ENCODE measurements at places on chromosomes 16 and 17.

- no peak for DNase-seq
These were observed 9.0 kb downstream of the STAT5B start for GRCh38 chr17:42266918-42267766.

DNA sequence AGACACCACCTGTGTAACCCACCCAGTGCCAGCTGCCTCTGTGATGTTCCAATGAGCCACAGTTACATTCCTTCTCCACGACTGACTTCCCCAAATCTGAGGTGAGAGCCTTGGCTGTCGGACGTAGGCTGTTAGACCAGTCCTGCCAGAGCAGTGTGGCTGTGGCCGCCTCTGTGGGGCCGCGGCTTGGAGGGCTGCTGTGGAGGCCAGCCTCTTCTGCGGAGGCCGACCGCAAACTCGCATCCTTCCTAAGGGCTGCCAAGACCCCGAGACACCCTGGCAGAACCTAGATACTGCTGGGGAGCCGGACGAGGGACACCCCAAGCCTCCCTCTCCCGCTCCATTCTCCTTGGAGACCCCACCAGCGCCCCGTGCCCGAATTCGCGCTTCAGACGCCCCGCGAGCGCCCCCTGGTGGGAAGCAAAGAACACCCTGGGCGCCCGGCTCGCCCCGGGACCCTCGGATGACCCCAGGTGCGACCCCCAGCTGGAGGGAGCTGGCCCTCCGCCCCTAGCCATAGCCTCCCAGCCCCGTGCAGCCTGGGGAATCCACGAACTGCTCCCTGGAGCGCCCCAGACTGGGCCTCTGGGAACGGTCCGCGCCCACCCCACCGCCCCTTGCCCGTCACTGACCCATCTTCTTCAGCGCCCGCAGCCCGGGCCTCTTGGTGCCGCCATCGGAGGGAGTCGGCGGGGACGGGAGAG, 547 bp downstream of the PLCD3 start:
- DNase-seq: no peak

- DNase-seq: no peak
These were observed 41.5 kb upstream of the CBFA2T3 start for GRCh38 chr16:89018282-89019158.

- peak; percentile 39 for DNase-seq
These were observed 105.4 kb downstream of the TRIM37 start for GRCh38 chr17:59001158-59001814.

DNA sequence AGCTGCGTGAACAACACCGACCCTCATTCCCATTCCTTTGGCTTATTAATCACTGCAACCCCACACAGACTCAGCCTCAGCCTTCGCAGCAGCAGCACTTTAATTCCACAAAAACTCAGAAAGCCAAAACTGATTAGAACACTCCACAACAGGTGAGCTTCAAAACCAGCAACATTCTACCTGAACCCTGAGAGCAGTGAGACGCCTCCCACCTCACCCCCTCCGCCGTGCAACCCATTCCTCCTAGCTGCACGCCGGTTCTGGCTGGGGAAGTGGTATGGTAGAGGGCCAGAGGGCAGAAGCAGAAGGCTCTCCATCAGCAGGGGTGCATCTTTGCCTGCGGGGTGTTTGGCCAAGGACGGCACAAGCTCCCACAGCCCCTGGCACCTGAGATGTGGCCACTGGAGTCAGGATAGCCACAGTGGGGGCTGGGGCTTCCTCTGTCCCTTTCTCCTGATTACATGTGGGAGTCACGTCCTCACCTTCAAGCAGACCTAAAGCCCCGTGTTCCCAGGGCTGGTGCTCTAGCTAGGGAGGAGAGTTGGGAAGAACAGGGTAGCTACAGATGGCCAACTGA, 1.6 kb downstream of the BORCS6 start:
- no peak for DNase-seq

GRCh38 chr17:61157246-61157886, 242.3 kb upstream of the TBX2 start:
- no peak for DNase-seq

- DNase-seq: no peak
These were observed 686 bp downstream of the SRCAP start for GRCh38 chr16:30699615-30700099.

DNA sequence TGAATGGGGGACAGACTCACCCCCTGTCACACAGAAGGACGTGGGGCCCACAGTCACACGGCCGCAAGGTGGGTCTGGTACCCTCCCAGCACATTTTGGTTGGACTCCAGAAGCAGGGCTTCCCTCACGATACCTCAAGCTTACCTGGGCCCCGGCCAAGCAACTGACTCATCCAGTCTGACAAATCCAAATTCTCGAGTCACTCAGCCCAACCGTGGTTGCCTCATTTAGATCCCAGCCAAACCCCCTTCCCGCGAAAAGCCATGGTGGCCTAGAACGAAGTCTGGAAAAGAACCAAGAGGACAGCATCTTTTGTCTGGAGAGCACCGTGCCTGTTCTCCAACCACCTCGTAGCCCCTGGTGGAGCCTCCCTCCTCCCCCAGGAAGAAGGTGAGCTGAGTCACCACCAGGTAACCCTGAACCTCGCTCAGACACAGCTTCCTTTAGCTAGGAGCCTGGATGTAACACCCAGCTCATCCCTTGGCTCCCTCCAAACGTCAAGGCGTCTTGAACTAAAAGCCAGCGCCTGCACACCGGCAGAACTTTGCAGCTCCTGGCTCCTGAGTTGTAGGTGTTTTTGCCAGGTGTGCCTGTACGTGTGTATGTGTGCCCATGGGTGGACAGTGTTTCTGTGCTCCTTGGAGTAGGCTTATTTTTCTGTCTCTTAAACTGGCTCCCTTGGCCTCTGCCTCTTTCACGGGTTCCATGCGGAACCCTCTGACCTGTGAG, 78.9 kb downstream of the CMIP start:
- no peak for DNase-seq

- DNase-seq: no peak
These were observed 16.8 kb upstream of the PHKG2 start for GRCh38 chr16:30731411-30731810.

DNA sequence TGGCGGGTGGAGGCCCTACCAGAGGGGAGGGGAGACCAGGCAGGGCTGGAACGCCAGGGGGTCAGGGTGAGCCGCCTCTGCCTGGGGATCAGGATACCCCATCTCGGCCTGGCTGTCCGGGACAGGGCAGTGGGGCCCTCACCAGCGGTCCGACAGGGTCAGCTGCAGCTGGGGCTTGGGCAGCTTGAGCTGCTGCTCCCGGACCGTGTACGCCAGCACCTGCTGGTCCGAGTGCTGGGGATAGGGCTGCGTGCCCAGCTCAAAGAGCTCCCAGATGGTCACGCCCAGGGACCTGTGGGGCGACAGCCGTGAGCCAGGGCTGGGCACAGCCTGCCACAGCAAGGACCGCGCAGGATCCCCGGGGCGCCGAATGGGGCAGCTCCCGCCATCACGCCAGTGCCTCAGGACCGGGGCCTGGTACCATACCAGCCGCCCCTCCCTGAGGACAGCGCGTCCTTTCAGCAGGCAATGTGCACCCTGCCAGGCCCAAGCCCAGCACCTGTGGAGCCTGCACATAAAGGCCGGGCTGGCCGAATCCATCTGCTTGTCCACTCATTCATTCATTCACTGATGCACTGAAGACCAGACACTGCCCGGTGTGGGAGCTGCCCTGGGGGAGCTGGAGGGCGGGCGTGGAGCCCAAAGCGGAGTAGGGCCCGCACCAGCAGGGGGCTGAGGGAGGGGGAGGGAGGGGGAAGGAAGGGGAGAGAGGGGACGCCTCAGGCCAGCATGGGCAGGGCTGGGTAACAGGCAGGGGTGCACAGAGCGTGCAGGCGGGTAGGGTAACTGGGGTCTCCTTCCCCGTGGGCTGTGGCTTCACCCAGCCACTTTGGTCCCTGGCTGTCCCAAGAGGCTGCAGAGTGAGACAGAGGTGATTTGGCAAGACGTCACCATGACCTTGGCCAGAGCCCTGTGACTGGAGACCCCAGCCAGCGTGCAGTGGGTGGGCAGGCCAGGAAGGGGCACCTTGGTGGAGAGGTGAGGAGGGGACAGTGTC, 42.0 kb upstream of the PVALEF start:
- no peak for DNase-seq

GRCh38 chr16:56041556-56042140, 149.6 kb upstream of the GNAO1 start:
- no peak for DNase-seq

- DNase-seq: no peak
These were observed 21.0 kb downstream of the COQ7 start for GRCh38 chr16:19088341-19088916.

- peak; percentile 60 for DNase-seq
These were observed 12.0 kb downstream of the TBC1D24 start for GRCh38 chr16:2486645-2487516.

DNA sequence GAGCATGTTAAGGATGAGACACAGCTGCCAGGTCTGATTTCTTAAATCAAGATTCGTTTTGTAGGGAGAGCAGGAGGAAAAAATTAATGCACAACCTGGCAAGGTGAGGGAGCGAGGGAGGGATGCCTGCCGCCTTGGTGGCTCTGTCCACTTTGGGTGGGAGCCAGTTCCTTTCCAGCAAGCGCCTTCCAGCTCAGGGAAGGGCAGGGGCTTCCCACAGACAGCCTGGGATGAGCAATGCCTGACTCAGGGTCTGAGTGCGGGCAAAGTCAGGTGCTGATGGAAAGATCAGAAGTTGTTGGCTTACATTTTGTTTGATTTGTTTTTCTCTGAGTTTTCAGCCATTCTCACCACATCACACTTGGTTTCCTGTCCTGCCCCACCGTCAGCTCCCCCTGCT, 220.7 kb downstream of the ENGASE start:
- DNase-seq: no peak

- no peak for DNase-seq
These were observed 8.0 kb upstream of the IL32 start for GRCh38 chr16:3057181-3058138.

All from stimulated activated CD8-positive, alpha-beta memory T cell treated with anti-CD3 and anti-CD28 coated beads, Interleukin-4, amount 100 ng/mL, for 1 hour (primary cell).